Caco-2 (cell line): ENCODE measurements at places on chromosomes 12 and 14. TPM values are rescaled to one million over a fixed set of nuclear protein-coding genes. Genes with fewer than 3 reads are reported as not detected.

GRCh38 chr12:89863493-89863938 lies 154.9 kb upstream of the ATP2B1 start:
- DNase-seq: no peak

Gene ZFHX2
- total RNA-seq: 1.1 and 1.4 TPM in 2 replicates

Gene KRT82
- not detected in 2 replicates for total RNA-seq

Gene COCH
- 32.2 and 33.4 TPM in 2 replicates for total RNA-seq

GRCh38 chr14:54564071-54564867 lies 2.7 kb upstream of the SAMD4A start:
- DNase-seq: peak; percentile 18

DNA sequence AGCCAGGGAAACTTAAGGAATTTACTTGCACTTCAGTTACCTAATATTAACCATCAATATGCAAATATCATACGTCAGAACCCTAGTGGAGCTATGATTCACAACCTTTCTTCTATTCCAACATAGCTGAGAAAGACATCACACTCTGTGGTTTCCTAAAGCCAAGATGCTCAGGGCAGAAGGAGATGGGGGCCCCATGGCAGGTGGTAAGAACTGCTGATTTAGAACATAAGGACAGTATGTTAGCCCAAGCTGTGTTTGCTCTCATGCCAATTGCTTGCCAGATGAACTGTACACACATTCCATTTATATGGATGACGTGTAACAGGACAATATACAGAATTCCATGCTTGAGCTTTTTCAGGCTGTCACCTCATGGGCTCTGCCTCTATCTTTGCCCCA lies 34.6 kb downstream of the HECTD4 start:
- no peak for DNase-seq

- DNase-seq: no peak
These were observed 189.7 kb downstream of the EPS8 start for GRCh38 chr12:15599266-15600037.

Gene IAPP
- total RNA-seq: not detected in 2 replicates

- DNase-seq: no peak
These were observed 24.3 kb downstream of the NCOR2 start for GRCh38 chr12:124543052-124543589.

DNA sequence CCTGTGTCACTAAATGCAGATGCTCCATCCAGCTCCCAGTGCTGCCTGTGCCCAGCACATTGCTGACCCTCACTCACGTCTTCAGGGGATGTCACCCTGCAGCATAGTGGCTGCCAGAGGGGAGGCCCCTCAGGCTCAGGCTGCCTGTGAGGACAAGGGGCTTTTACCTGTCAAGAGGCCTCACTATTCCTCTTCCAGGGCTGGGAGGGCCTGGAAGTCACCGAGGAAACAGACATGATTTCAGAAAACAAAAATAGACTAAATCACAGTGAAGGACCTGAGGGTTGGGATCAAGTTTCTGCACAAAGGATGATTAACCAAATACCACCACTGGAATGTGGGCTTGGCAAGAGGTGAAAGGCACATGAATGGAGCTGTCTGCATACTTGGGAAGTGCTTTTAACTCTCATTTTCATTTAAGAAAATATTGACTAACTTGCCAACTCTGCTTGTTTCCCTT lies 1202.3 kb downstream of the BCL11B start:
- DNase-seq: no peak

- DNase-seq: no peak
These were observed 18.1 kb downstream of the MANSC1 start for GRCh38 chr12:12331896-12332295.

Gene PTGER2
- total RNA-seq: 0.27 and 0.39 TPM in 2 replicates

DNA sequence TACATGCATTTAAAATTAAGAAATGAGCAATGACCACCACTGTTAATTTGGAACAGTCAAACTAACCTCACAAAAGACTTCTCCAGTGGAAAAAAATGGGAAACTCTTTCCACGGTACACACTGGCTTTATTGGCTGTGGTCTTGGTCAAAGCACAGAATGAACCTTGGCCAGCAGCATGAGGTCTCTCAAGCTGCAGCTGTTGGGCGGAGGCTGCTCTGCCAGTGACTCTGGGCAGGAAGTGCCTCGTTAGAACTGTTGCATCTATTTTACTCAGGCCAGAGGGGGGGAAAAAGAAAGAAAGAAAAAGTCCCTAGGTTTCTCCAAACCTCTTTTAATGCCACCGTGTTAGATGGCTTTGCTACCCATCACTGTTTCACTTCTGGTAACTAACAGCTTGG lies 279.8 kb upstream of the DIO2 start:
- DNase-seq: no peak

- DNase-seq: no peak
These were observed 56.5 kb downstream of the SAMD4A start for GRCh38 chr14:54623279-54624004.

Gene EPYC
- not detected in 2 replicates for total RNA-seq

- no peak for DNase-seq
These were observed 10.1 kb downstream of the MVK start for GRCh38 chr12:109583733-109584132.

GRCh38 chr12:120951-121350 lies 54.4 kb downstream of the IQSEC3 start:
- no peak for DNase-seq

DNA sequence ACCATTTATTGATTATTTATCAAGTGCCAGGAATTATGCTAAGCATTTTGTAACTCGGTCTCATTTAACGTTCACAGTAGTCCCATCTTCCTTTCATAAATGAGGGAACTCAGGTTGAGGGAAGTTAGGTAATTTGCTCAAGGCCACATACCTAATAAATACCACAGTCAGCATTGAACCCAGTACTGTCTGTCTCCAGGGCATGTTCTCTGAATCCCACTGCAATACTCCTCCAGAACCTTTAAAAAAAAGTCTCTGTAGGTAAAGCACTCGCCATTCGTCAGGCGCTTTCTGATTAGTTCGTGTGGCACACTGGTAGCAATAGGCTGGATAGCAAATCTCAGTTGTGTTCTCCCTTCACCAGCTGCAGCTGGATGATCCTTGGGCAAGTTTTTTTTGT lies 14.3 kb downstream of the SLC17A8 start:
- DNase-seq: no peak

GRCh38 chr12:106631150-106631549 lies 48.3 kb downstream of the RFX4 start:
- no peak for DNase-seq

DNA sequence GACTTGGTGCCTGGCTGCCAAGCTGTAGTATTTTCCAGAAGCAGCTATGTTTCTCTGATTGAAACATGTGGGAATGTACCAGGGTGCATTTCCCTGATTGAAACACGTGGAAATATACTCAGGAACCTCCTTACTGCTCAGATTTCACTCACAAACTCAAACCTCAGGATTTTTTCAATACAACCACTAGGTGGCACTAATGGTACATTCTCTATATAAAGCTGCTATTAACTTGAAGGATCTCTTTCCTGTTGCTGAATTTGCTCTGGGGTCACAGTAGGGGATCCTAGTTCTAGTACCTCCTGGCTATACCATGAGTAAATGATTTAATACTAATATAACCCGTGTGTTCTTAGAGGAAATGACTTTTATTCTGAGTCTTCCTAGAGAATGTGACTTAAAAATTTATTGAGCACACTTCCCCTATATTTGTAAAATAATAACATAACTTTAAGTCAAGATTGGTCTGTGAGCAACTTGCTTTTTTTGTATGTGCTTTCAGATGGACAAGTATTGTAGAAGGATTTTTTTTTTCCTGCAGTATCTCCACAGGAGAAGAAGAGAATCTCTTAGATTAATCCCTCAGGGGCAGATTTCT lies 173.8 kb upstream of the MIS18BP1 start:
- DNase-seq: no peak

DNA sequence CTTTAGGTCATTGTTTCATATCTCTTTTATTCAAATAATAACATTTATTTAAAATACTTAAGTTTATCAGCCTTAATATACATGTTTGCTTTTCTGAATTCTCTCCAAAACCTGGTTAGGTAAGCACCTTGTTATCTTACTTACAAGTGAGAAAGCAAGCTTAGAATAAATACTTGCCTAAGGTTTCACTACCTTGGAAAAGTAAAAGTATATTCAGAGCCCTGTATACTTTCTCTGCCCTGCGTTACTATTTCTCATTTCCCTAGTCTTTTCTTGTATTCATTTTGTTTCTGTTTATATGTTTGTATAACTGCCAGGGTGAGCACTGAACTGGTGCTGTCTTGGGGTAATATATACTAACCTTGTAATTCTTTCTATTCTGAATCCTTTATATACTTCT lies 21.5 kb downstream of the METAP2 start:
- no peak for DNase-seq

Gene METAP2
- total RNA-seq: 134 and 138 TPM in 2 replicates

DNA sequence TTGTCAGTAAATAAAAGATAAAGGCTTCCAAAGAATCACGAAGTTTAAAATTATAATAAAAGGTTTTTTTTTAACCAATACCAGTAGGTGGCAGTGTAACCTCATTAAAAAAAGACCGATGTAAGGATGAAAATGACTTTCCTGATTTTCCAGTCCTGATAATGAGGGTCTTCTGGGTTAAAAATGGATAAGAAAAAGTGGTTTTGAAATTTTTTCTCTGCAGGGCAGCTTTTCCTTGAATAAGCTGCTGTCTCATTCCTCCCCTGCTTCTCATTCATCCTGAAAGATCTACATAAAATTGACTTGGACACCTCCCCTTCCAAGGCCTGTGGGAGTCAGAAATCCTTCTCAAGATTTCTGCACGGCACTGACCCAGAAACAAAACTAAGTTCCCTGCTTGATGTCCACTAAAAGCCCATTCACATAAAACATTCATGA lies 58.9 kb upstream of the FBXO33 start:
- peak; percentile 43 for DNase-seq

DNA sequence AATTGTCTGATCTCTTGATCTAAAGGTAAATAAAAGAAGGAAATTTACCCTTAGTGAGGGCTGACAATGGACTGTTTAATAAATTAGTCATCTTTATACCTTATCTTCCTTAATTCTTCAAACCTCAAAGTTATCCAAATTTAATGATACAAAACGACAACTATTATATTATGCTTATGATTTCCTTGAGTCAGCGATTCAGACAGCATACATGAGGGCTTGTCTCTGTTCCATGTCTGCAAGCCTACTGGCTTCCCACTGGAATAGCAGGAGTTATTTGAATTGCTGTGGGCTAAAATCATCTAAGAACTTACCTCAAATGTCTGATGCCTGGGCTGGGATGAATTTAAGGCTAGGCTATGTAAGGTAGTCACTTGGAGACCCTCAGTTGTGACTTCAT lies 197.2 kb upstream of the MDGA2 start:
- DNase-seq: no peak

- DNase-seq: no peak
These were observed 56.2 kb downstream of the APOBEC1 start for GRCh38 chr12:7609495-7609894.

Gene GABARAPL1
- 106 TPM in 2 replicates for total RNA-seq

GRCh38 chr12:106774005-106774807 lies at the start of gene RIC8B:
Gene RIC8B (plus strand): TSS chr12:106774682. CDS start chr12:106774746, 64 bp downstream.
- peak; percentile 96 for DNase-seq

Gene C1S
- 5.3 and 6.1 TPM in 2 replicates for total RNA-seq

- no peak for DNase-seq
These were observed 217.0 kb downstream of the SYNE2 start for GRCh38 chr14:64069634-64070359.

GRCh38 chr12:89884952-89885351 lies 176.3 kb upstream of the ATP2B1 start:
- no peak for DNase-seq

DNA sequence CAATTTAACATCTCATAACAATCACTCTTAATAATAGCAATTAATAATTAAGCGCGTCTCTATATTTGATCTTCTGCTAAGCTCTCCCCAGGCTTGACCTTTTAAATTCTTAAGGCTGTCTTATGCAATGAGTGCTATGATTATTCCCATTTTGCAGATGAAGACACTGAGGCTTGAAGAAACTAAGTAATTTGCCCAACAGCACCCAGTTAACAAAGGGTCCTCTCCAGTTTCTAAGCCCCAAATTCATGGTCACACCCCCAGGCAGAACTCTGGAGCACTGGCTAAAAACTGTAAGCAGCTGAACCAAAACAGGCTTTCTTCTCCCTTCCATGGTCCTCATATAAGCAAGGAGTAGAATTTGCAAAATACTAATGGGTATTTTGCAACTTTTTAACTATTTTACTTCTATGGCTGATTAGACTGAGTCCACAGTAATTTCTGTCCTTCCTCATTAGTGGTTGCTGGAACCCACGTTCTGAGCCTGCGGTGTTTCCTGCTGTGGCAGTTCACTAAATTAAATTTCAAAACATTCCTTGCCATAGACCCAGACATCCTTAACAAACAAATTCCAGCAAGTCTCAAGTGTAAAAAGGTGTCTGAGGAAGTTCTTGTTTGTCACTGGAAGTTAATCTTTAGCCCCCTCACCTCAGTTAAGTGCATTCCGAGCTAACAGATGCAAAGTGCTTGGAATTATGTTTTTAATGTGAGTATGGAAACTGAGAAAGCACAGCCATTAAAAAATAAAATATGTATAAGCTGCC lies 76.5 kb downstream of the TMEM132D start:
- no peak for DNase-seq

GRCh38 chr12:121802843-121803698 lies 738 bp upstream of the SETD1B start:
- peak; percentile 92 for DNase-seq

- DNase-seq: no peak
These were observed 645.2 kb downstream of the VRK1 start for GRCh38 chr14:97442363-97442762.

DNA sequence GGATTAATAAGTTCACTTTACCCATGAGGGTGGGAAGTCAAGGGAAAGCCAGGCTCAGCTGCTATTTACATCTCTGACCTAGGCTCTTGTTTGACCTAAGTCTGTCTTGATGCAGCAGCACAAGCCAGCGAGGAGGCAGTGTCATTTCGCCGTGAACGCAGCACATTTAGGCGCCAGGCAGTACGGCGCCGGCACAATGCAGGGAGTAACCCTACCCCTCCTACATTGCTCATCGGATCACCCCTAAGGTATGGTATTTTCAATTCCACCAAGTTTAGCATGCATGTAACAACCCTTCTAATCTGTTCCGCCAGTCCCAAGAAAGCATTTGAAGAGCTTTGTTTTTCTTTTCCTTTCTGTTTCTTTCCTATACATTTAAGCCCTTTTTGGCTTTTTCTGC lies 81.2 kb downstream of the PCNX1 start:
- DNase-seq: no peak

- DNase-seq: no peak
These were observed 1.8 kb upstream of the WNK1 start for GRCh38 chr12:750366-751191.
